ENCODE measurements at places on chromosomes 12 and 14. TPM values are rescaled to one million over a fixed set of nuclear protein-coding genes. Genes with fewer than 3 reads are reported as not detected.
A peak's percentile ranks its signal among the peaks of the same experiment; 100 is the strongest.

TEX52 gene
- total RNA-seq, result not detected

PTPRO gene
- 0.07 TPM for total RNA-seq

GRCh38 chr12:77031745-77032144 lies 33.6 kb downstream of the E2F7 start:
- peak; percentile 97 for DNase-seq

- no peak for DNase-seq
Observed at GRCh38 chr12:129831294-129831693, 72.5 kb downstream of the TMEM132D start.

GRCh38 chr12:14883686-14884085 lies 2.0 kb downstream of the MGP start:
- DNase-seq, result no peak

- DNase-seq, result no peak
Observed at GRCh38 chr12:100265732-100266584, 921 bp downstream of the DEPDC4 start.

GRCh38 chr12:32470936-32471470 lies 71.6 kb downstream of the FGD4 start:
- no peak for DNase-seq

SLC6A12 gene
- not detected for total RNA-seq

SLC6A15 gene
- 24.5 TPM for total RNA-seq

AREL1 gene
- 45.9 TPM for total RNA-seq

GRCh38 chr12:47812797-47813510 lies 6.7 kb downstream of the HDAC7 start:
- peak; percentile 90 for DNase-seq

GRCh38 chr12:103392722-103393121 lies 103.0 kb downstream of the C12orf42 start:
- no peak for DNase-seq

DNA sequence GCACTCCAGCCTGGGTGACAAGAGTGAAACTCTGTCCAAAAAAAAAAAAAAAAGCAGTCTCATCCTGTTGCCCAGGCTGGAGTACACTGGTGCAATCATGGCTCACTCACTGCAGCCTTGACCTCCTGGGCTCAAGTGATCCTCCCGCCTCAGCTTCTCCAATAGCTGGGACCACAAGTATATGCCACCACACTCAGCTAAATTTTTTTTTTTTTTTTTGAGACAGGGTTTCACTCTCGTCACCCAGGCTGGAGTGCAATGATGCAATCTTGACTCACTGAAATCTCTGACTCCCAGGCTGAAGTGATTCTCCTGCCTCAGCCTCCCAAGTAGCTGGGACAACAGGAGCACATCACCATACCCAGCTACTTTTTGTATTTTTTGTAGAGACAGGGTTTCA lies 5.2 kb upstream of the CNPY2 start:
- DNase-seq, result peak; percentile 72
